Osteocyte (in vitro differentiated cells): ENCODE measurements at places on chromosomes 11 and 22.
A peak's percentile ranks its signal among the peaks of the same experiment; 100 is the strongest.

DNA sequence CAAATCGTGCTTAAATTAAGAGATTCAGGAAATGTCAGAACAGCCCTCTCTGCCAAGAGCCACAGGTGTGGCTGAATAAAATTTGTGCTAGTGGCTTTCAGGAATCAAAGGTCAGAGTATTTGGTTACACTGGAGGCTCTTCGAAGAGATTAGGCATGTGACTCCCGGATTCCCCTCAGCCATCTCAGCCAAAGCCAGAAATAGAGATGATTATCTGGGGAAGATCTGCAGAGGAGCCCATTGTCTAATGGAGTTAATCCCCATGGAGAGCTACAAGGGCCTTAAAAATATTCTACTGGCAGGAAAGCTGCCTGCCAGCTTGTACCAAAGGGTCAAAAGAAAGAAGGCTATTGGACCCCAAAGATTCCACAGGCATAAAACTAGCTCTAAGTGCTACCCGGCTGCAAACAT is 1259.5 kb downstream of the TBC1D22A start:
- DNase-seq, result no peak

- DNase-seq, result no peak
Measured at GRCh38 chr11:83061883-83062282, 9.8 kb downstream of the RAB30 start.

DNA sequence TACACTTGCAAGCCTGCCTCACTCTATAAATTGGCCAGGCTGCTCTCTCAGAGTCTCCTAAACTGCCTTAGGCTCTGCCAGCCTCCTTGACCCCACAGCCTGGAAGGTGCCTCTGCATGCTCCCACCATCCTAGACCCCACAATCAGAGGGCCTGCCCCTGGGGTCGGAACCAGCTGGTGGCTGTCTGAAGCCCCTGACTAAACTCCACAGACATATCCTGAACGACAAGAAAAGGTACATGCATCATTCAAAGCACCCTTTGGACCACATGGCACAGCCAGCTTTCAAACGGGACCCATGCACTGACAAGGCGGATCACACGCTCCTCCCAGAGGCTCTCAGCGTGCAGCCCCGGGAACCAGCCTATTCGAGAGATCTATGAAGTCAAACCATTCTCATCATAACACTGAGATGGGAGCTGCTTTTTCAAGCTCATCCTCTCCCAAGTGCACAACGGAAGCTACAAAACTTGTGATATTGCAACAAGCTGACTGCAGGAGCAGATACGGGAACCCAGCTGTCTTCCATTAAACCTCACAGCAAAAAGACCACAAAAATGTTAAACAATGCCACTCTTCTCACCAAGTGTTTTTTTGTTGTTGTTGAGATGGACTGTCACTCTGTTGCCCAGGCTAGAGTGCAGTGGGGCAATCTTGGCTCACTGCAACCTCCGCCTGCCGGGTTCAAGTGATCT is 8.1 kb downstream of the SHANK2 start:
- DNase-seq, result no peak

DNA sequence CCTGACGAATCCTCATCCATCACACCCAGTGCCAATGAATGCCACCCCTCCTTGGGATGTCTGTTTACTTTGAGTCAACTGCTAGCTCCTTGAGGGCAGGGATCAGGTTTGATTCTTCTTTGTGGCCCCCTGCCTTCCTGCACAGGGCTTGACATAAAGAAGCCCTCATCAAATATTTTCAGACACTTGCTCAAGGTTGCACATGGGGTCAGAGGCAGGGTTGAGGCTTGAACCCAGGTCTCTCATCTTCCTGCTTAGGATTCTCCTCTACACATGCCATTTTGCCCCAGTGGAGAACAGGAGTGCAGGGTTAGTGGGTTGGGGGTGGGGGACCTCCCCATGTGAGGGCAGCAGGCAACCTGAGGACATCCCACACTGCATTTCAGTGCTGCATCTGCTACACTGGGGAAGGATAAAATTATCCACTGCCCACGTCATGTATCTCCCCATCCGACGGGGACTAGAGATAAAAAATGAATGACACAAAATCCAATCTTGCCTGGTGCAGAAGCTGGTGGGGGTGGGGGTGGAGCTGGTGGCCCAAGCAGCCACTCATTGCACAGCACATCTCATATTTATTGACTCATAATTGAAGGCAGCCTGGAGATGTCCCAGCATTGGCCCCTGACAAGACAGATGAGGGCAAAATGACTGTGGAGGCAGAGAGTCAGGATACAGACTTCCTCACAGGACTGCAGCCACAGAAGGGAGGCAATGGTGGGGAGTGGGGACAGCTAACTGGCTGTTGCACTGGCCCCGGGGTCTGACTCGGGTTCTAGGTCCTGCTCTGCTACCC is 41.3 kb downstream of the NEU3 start:
- peak; percentile 56 for DNase-seq

DNA sequence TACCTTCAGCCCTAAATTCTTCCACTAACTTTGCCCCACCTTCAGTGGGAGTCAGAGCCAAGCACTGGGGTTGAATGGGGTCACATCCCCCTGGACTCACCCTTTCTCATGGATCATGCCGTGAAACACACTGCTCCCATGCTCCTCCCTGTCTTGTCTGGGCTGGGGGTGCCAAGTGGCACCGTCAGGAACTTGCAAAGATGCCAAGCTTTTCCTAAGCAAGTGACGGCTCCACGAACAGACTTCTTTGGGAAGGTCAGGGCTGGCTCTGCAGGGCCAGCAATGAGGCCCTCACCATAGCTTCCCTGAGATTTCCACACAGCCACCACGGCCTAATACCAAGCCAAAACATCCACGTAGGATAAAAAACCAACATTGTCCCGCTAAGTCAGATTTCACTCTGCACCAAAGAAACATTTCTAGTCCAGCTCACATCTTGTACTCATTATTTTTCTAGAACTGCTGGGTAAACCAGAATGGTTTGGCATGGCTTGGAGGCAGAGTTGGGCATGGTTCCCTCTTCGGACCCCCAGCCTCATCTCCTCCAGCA is 76.5 kb downstream of the NAT10 start:
- no peak for DNase-seq

GRCh38 chr22:45112136-45112879 is 51.4 kb upstream of the NUP50 start:
- no peak for DNase-seq
